NCI-H2171 (cell line): ENCODE measurements at places on chromosomes 11 and 22.

- DNase-seq, result no peak
These were observed 38.5 kb downstream of the CDON start for GRCh38 chr11:126024123-126024522.

- peak; percentile 53 for DNase-seq
These were observed at the start of gene TMEM86A for GRCh38 chr11:18698341-18699268. TSS of gene TMEM86A (plus strand) at chr11:18698779. CDS start at chr11:18698887, 108 bp downstream.

GRCh38 chr11:73976451-73977151, 6.0 kb downstream of the UCP2 start:
- DNase-seq, result no peak

DNA sequence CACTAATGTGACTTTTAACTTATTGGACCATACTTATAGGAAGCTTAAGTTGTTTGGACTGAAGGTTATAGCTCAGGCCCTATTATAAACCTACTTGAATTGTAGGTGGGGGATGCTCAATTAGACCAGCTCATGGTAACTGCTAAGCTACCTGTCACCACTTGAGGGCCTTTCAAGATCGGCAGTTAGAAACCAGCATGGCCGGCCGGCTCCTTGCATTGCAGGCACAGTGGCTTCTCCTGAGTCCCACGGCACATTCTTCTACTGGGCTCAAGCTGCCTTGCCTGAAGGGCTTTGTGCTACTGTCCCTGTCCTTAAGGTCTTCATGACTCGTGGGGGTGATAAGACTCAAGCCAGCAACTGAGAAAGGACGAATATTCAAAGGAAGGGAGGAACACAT, 70.8 kb downstream of the TBC1D22A start:
- DNase-seq, result peak; percentile 8

- no peak for DNase-seq
These were observed 67.1 kb downstream of the KIAA1671 start for GRCh38 chr22:25019427-25020184.

DNA sequence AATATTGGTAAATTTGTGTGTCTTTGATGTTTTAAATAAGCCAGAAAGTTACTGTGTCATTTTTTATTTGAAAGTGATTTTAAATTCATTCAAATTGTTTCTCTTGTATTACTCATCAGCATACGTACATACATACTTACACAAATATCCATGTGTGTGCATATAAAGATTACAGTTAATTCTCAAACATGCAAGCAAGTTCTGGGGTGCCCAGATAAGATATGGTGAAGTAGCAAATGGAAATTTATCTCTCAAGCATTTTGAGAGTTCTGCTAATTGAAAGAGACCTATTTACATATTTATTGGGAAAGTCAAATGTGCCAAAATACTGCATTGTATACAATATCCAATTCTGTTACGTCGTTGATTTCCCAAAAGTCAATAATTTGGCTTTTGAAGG, 1024.0 kb upstream of the CNTN5 start:
- DNase-seq, result no peak

DNA sequence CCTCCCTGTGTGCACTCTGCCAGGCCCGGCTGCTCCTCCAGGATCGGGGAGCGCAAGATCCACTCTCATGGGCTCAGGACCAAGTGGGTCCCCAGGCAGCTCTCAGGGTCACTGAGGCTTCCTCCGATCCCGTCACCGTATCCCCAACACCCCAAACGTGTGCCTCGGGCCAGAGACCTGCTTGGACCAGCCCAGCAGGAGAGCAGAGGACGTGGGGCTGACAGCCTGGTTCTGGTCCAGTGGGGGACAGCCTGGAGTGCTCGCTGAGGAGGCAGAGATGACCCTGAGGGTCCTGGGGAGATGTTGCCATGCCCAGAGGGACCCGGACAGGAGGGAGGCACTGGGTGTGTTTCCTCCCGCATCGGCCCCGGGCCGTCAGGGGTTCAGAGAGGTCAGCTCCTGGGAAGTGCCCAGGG, 1402.6 kb downstream of the BRD1 start:
- no peak for DNase-seq

- no peak for DNase-seq
These were observed 2.6 kb downstream of the CYTH4 start for GRCh38 chr22:37284805-37285355.

DNA sequence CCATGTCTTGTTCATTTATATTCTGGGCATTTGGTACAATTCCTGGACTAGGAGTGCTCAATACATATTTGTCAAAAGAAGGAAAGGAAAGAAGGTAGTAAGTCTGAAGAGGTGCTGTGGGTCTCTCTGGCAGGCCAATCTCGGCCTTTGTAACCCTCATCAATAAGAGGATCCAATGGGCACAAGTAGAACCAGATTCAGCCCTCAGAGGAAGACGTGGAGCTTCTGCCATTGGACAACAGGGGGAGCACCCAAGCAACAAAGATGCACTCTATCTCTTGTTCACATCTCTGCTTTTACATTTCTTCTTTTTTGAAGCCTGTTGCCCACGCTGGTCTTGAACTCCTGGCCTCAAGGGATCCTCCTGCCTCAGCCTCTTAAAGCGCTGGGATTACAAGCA, 2.2 kb upstream of the VPS11 start:
- DNase-seq, result no peak

- DNase-seq, result no peak
These were observed 11.8 kb downstream of the GTSE1 start for GRCh38 chr22:46308283-46308988.

DNA sequence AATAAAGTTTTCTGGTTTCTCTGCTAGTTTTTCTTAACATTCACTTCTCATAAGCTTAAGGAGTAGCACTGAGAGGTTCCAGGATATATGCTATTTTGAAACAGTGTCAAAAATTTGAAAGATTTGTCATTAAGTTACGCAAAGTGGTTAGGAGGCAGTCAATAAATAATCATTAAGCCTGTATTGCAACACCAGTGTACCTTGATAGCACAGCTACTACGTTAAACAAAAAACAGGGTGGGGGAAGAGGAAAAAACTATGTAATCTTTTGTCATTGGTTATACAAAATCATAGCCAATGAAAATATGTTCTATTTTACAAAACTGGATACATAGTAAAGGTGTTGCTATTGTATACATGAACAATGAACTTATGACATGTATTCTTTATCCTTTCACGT, 30.4 kb upstream of the PITPNB start:
- no peak for DNase-seq

DNA sequence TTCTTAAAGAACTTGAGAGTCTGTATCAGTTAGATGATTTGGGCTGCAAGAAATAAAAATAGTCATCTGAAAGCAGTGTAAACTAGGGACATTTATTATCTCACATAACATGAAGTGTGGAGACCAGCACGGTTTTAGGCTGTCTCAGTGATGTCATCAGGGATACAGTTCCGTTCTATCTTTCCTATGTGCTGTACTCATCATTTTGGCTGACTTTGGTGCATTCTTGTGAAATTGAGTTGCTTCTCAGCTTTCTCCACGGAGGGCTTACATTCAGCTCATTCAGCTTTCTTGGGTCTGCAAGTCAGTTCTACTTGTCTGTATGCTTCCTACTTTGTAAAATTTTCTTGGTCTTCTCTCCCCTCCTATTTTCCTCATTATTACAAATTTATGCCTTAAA, 51.8 kb upstream of the LIN7C start:
- DNase-seq, result no peak

DNA sequence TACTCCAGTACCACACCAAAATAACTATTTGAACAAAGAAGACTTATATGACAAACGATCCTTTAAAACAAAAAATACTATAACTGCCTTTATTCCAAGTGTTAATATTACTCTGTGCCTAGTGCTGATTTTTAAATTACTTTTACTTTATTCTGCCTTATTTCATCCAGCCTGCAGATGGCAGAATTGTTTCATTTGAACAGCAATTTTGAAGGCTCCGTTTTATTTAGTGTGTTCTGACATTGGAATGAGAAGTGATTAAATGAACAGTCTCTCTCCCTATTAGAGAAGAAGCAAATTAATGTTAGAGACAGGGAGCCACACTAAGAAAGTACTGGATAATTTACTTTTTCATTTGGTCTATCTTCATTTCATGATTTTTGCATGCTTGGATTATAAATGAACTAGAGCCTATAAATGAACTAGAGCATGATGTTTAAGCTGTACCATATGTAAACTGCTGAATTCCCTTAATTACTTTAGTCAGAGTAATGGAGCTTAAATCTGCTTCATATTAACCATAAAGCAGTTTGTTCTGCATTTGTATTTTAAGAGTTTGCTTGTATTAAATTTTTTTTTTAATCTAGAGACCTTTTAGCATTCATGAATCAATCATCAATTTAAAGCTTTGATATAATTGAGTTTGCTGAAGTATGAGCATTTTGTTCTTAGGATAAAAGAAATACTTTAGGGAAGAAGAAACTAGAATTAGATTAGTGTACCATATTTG, 9.8 kb downstream of the PDHX start:
- DNase-seq, result peak; percentile 61

DNA sequence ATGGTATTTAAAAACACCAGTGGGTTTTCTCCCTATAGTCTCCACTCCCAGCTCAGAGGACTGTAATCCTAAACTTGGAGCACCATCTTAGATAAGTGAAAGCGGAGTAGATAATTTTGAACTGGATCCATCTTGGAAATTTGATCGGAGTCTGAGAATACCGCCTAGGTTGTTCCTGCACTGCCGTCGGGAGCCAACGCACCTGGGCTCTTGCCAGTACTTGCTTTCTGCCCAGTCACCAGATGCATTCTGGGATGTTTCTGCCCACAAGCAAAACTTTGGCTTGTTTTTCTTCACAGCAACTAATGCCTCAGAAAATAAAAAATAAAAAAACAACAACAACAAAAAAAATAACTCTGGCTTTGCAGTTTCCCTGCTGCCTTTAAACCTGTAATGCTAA, 113.0 kb upstream of the MTMR2 start:
- peak; percentile 86 for DNase-seq

DNA sequence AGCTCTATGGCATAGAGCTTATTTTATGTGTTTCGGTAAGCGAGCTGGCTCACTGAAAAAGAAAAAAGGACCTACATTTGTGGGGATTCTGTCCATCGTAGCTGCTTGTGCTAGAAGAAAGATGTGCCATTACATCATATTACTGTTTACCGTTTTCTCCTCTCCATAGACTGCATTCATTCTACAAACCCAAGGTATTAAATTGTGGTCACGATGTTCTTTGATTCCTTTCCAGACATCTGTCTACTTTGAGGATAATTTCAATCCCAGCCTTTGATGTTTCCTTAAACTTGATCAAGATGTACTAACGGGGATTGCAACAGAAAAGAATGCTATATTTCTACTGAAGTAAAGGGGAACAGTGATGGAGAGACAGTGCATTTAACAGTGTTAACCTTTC, 5.5 kb upstream of the OR52N1 start:
- DNase-seq, result no peak

GRCh38 chr11:102367364-102367763, 20.4 kb downstream of the BIRC2 start:
- DNase-seq, result no peak

GRCh38 chr11:132126973-132127899, 756.8 kb downstream of the NTM start:
- DNase-seq, result no peak

DNA sequence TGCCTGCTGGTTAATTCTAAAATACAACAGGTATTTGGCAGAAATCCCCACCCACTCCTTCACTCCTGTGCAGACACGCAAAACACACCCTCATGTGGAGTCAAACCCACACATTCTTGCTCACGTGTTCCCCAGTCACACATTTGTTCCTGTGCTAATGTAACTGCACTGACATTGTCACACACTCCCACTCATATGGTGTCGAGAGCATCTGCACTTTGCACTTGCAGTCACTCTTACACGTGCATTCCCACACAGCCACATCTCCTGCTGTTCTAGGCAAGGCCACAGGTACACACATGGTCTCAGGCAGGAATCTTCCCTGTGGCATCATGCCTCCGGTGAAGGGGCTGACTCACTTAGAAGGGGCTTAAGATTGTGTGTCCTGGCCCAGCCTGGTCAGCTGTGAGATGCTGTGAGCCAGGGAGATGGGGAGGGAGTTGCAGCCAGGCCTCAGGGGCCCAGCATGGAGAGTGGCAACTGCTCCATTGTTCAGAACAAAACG, 395.0 kb downstream of the TENM4 start:
- DNase-seq, result no peak

GRCh38 chr11:96207459-96208449, 135.2 kb downstream of the MAML2 start:
- no peak for DNase-seq

GRCh38 chr22:49574205-49574880, 253.3 kb downstream of the BRD1 start:
- no peak for DNase-seq

DNA sequence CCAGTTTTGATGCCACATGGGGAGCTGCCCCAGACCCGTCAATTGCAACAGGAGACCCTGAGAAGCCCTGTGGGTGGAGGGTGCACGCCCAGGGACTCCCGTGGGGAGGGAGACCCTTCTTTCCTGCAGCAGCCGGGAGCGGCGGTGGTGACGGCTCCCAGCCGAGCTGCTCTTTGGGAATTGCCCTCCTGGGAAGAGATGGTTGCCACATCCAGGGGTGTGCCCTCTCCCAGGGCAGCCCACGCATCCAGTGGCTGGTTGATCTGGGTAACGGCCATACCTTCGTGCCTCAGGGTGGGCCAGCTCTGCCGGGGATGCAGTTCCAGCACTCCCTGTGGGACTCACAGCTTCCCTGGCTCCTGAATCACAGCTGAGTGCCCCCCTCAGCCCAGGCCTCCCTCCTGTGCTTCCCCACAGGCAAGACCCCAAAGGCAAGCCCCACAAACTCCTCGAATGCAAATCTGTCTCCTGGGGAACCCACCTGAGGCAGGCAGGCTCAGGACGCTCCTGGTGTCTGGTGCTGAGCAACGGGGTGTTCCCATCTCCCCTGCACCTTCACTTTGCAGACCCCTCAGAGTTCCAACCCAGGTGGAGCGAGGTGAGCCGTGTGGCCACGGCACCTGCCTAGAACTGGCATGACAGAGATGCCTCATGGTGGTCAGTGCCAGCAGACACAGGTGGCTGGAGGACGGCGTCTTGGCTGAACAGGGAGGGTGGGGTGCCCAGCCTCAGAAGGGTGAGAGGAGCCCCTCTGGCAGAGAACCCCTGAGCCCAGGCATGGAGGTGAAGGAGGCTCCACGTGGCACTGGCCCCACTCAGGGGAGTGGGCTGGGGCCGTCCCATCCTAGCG, 1027.4 kb downstream of the BRD1 start:
- no peak for DNase-seq

- no peak for DNase-seq
These were observed 8.3 kb upstream of the DLAT start for GRCh38 chr11:112016765-112017376.

DNA sequence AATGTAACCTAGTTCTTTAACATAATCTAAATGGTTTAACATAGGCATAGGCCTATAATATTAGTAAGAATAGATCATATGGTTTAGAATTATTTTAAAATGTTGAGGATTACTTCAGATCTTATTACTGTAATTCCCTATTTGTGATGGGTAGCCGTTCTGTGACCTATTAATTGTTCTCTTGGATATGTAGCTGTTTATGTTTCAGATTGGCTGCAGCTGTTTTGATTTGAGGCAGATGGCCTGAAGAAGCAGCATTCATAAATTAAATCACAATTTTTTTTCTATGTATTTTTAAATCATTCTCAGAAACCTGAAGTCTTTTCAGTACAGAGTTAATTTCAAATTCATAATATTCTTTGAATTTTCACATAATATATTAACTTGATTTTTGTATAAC, 104.5 kb downstream of the PDE3B start:
- no peak for DNase-seq

- no peak for DNase-seq
These were observed 18.7 kb upstream of the BDNF start for GRCh38 chr11:27718863-27719545.

- DNase-seq, result no peak
These were observed 32.9 kb downstream of the RPL27A start for GRCh38 chr11:8715501-8715900.
